ENCODE measurements at places on chromosomes 16 and 17. TPM values are rescaled to one million over a fixed set of nuclear protein-coding genes. Genes with fewer than 3 reads are reported as not detected.

SLC12A3 gene
- not detected for total RNA-seq

SLC38A8 gene
- 6.6 TPM for total RNA-seq

OR3A3 gene
- total RNA-seq, result not detected

OXLD1 gene
- total RNA-seq, result 21.6 TPM

GSDMA gene
- not detected for total RNA-seq

MGAT5B gene
- total RNA-seq, result 9.8 TPM

TAC4 gene
- not detected for total RNA-seq

VPS35L gene
- 48.8 TPM for total RNA-seq
